ENCODE measurements at places on chromosomes 3 and 15. TPM values are rescaled to one million over a fixed set of nuclear protein-coding genes. Genes with fewer than 3 reads are reported as not detected.

GOLGA6L10 gene
- total RNA-seq: 0.44 TPM

STT3B gene
- 142 TPM for total RNA-seq

IL12A gene
- total RNA-seq: 0.44 TPM

LIPH gene
- total RNA-seq: not detected

AADACL2 gene
- not detected for total RNA-seq

C3orf85 gene
- total RNA-seq: not detected

PTX3 gene
- total RNA-seq: 311 TPM

SNTN gene
- total RNA-seq: not detected

MESP2 gene
- not detected for total RNA-seq

GOLGA8H gene
- total RNA-seq: 0.87 TPM

FES gene
- total RNA-seq: 45.5 TPM

SEMA3B gene
- total RNA-seq: 0.60 TPM

OPA1 gene
- total RNA-seq: 35.1 TPM

CTDSPL gene
- total RNA-seq: 206 TPM

ITIH1 gene
- not detected for total RNA-seq

GOLGA6L7 gene
- not detected for total RNA-seq

ENTPD3 gene
- not detected for total RNA-seq

ROPN1 gene
- total RNA-seq: not detected

SYNPR gene
- total RNA-seq: not detected

MAGEL2 gene
- total RNA-seq: not detected

ADGRG7 gene
- not detected for total RNA-seq

CDCP1 gene
- total RNA-seq: under 0.01 TPM

P2RY12 gene
- total RNA-seq: not detected

IQGAP1 gene
- 141 TPM for total RNA-seq

GLDN gene
- total RNA-seq: not detected

CPNE4 gene
- not detected for total RNA-seq

ABHD17C gene
- total RNA-seq: 5.0 TPM

All from lung microvascular endothelial cell (primary cell).